ENCODE measurements at places on chromosomes 16 and 17.

- DNase-seq: no peak
These were observed 1.1 kb downstream of the CSF3 start for GRCh38 chr17:40015998-40016985.

DNA sequence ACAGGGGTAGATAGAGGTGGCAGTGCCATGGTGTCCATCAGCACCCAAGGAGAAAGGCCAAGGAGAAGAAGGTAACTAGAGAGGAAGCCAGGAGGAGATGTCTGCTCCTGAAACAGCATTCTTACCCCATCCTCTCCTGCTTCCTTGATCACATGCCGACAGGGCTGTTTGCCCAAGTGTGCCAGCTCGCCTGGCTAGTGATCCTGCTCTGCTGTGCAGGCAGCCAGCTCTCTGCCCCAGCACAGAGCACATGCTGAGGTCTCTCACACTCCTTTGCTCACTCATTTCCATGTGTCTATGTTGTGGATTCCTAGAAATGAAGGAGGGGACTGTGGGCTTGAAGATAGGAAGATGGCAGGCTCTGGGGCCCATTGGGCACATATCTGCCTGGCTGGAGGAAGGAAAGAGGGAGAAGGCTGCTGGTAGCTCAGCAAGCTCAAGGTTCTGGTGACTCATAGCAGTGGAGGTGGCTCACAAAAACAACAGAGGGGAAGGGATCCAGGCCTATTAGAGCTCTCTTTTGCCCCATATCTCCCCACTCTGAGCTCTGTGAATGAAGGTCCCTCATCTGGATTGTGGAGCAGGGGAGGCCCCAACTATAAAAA, 54.3 kb downstream of the NEUROD2 start:
- DNase-seq: no peak

- no peak for DNase-seq
These were observed 76.7 kb downstream of the CEP112 start for GRCh38 chr17:66115246-66115645.

GRCh38 chr17:44736551-44737240, 22.1 kb upstream of the ADAM11 start:
- DNase-seq: no peak

DNA sequence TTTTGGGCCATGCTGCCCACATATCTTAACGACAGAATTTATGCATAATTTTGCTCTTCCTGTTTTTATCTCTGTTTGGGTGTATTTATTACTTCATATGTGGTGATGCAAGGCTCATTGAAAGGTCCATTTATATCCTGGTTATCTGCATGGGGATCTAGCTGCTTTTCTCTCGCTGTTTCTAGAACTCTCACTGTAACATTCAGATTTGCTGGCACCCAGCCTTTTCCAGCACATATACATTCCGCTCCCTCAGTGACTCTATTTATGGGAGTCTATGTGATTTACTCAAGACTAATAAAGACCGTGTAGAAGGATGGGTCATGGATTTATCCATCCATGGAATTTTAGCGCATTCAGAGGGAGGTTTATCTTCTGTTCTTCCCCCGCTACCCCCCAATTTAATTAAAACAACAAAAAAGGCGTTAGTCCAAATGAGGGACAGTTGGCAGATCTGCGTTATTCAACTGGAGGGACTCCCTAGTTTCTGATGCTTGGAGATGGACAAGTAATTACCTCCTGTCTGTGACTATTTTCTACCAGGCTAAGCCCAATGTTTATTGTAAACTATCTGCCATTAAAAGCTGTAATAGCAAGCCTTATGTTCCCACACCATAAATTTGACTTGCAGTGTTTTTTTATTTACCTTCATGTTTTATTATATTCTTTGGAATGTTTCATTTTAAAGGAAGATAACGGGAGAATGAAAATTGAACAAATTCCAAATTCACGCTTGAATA, 19.8 kb upstream of the MARCHF10 start:
- no peak for DNase-seq

- no peak for DNase-seq
These were observed 12.9 kb downstream of the ERN2 start for GRCh38 chr16:23700093-23700492.

DNA sequence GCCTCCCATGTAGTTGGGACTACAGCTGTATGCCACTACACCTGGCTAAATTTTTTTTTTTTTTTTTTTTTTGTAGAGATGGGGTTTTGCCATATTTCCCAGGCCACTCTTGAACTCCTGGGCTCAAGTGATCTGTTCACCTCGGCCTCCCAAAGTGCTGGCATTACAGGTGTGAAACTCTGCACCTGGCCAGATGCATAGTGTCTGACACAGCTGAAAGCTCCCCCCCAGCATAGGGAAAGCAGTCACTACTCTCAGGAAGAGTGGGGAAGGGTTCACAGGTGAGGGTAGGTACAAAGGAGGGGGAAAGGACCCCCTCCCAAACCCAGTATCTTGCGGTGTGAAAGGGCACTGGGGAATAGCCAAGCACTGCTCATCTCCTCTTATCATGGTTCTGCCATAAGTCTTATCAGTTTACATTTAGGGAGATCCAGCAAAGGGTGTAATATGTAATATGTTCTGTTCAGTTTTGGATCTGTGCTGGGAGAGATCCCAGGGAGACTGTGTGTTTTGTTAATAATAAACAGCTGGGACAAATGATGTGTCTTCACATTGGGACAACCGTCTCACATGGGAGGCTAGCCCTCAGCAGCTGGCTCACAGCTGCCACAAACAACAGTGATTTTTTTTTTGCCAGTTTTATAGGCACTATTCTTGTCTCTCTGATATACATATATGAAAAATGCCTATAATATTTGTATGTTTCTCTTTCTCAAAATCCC, 6.8 kb upstream of the CAVIN1 start:
- DNase-seq: no peak

DNA sequence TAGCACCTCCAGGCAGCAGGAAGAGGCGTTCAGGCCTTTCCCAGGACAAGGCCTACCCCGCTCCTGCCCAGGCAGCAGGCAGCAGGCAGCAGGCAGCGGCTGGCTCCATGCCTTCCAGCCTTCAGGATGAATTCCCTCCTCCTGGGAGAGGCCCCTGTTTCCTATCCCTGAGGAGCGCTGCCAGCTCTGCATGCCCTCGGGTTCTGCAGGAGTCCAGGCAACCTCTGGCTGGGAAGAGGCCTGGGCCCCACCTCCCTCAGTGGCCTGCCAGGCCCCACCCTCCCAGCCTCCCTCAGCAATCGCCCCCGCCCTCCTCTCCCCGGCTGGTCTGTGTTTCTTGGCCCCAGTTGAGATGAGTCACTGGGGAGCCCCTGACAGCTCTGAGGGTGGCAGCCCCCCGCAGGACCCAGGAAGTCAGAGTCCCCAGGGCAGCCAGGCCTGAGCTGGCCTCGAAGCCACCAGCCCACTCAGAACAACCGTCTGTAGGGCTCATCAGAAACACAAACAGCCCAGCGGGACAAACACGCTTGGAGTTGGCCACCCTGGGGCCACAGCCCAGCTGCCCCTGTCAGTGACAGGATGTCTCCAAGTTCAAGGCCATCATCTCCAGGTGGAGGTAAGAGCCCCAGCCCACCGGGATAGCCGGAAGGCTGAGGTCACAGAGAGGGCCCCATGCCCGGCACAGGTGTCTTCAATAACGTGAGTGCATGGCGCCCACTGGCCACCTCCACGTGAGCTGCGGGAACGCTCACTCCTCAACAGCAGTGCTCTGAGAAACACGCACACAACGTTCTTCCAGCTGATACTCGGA, 39.5 kb upstream of the CIBAR2 start:
- no peak for DNase-seq

DNA sequence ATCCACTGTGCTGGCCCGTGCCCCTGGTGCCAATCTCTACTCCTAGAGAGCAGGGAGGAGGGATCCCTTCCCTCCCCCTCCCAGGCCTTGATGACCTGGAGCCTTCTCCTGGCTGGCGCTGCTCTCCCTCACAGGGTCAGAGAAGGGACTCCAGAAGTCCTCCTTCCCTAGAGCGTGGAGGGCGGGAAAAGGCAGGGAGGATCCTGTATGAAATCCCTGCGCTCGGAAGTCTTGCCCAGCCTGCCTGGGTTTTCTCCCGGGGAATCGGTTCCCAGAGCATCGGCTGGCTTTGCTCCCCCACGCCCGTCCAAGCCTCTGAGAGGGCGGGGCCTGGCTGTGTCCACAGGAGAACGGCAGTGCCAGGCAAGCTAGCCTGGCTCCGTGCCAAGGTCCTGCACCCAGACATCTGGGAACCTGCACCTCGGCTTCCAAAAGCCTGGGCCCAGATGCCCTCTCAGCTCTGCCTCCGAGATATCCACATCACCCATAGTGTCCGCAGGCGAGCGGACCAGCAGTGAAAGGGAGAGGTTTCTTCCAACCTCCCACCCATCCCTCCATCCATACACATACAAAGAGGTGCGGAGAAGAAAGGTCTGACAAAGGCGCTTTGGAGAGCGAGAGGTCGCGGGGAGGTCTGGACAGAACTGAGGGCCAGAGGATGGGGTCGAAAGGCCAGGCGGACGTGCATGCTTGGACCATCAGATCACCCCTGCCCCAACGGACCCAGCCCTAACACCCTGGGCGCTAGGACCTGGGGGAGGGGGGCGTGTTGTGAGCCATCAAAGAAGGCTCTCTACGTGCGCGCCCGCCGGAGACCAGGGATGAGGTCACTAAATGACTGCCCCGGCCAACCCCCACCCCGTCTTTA, 1.1 kb downstream of the MPP2 start:
- DNase-seq: peak; percentile 75

DNA sequence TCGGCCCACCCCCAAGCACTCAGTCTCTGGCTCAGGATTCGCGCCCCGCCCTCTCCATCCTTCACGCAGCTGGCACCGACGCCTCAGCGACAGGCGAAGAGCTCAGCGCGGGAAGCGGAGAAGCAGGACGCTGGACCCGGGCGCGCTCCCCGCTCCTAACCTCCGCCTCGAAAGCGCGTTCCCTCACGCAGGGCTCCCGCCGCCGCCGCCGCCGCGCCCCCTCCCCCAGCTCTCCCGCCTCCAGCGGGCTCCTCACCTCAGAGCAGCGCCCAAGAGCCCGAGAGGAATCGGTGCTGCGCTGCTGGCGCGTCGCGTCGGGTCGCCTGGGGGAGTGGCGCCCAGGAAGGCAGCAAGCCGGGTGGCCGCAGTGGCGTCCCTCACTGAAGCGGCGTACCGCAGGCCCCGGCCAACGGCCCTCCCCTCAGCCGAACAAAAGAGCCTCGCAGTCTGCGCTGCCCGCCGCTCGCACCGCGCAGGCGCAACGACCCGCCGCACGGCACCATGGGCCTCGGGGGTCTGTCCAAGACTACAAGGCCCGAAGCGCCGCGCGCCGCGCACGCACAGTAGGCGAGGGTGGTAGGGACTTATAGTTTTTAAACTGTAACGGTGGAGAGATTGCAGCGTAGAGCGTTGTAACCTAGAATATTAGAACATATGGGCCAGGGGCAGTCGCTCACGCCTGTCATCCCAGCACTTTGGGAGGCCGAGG, at the start of gene CBX1:
Gene CBX1 (minus strand): TSS at position 467 of the 709 bp plus-strand sequence. CDS start 24,474 bp downstream, outside the sequence.
- DNase-seq: peak; percentile 98

DNA sequence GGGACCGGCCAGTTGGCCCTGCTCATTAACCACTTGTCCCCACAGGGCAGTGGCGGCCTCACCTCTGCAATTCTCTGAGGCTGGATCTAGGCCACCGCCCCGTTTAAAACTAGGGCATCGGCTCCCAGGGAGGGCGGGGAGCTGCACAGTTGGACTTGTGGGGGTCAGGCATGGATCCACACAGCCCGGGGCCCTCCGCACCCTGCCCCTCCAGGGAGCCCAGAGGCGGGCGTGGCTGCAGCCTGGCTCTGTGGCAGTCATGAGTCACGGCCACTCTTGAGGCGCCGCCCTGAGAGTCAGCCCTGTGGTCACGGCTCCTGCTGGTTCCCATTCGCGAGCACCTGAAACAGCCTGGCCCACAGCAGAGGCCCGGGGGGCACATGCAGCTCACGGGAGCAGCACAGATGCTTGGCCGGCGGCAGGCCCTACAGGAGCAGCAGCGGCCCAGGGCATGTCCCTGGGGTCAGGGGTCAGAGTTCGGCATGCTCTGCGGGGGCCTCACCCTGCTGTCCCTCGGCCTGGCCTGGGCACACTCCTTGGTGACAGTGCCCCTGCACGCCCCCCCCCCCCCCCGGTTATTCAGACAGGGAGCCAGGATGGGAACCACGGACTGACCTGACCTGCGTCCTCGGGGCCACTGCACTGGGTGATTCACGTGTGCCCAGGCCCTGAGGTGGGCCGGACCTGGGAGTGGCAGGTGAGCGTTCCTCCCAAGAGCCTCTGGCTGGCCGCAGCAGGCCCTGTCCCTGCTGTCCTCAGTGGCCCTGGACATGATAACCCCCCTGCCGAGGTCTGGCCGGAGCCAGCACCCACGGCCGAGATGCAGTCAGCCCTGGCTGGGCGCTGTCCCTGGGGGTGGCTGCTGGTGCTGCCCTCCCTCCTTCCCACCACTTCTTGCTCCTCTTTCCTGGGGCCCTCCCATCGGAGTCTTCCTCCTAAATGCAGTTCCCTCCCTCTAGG, 8.2 kb downstream of the CAPN15 start:
- DNase-seq: no peak

DNA sequence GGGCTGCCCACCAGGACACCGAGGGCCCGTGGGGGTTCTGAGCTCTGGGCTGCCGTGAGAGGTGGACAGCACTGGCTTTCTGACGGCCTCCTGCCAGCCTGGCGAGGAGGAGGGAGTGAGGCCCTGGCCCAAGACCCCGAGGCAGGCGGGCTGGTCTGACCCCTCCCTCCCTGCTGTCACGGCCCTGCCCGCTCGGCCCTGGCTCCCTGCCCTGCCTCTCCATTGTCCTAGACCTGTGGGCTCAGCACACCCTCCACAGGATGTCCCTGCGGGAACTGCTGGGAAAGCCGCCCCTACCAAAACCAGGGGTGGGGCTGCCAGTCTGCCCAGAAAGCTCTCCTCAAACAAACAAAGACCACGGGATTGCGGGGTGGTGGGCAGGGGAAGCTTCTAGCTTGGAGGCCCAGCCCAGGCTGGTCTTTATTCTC, 20.7 kb downstream of the SPNS2 start:
- DNase-seq: no peak

DNA sequence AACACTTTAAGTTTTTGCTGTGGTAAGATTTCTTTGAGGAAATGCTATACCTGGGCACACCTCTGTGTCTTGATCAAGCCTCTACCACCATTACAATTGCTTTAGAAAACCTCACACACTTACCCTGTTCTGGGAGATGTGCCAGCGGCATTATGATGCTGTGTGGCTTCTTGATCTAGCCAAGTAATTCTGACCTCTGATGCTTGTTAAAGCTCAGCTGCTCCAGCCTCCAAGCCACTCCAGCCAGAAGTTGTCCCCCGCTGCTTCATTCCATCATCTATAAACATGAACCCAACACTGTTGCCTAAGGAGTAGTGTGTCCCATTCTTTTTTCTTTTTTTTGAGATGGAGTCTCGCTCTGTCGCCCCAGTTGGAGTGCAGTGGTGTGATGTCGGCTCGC, 60.1 kb downstream of the CYLD start:
- DNase-seq: no peak

DNA sequence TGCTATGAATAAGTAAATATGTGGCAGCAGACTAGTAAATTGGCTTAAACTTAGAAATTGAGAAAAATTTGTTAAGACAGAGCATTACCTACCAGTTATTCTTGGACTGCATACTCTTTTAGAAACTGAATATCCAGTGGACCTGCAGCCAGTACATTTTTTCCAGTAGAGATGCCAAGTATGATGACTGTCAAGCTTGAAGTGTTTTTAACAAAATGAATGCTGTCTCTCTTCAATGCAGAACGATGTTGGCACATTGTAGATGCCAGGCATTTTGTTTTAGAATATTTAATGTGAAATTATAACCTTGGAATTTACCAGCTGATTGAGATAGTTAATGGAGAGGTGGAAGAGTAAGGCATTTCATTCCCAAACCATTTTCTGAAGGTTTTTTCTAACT, 52.5 kb downstream of the NFAT5 start:
- DNase-seq: no peak

GRCh38 chr17:73921306-73921705, 277.1 kb upstream of the SDK2 start:
- no peak for DNase-seq

GRCh38 chr17:38579083-38579480, 26.7 kb downstream of the SRCIN1 start:
- DNase-seq: no peak

Data from SK-N-DZ (cell line).